ENCODE measurements at places on chromosomes 6 and 20. TPM values are rescaled to one million over a fixed set of nuclear protein-coding genes. Genes with fewer than 3 reads are reported as not detected.

The SIRPD gene
- not detected for total RNA-seq

The NRSN1 gene
- not detected for total RNA-seq

The SALL4 gene
- total RNA-seq: 0.64 TPM

The TOMM34 gene
- total RNA-seq: 21.5 TPM

The CCN5 gene
- total RNA-seq: not detected

The HTR1E gene
- total RNA-seq: not detected

The TGM2 gene
- total RNA-seq: 67.5 TPM

The SOX4 gene
- 111 TPM for total RNA-seq

The RHAG gene
- not detected for total RNA-seq

The MUC22 gene
- total RNA-seq: not detected

The SLC26A8 gene
- total RNA-seq: not detected

The CTAGE9 gene
- total RNA-seq: not detected

The GNRH2 gene
- not detected for total RNA-seq

The NKX2-2 gene
- total RNA-seq: not detected

The HLA-DQA2 gene
- not detected for total RNA-seq

The VWA7 gene
- total RNA-seq: 0.48 TPM

The LBP gene
- total RNA-seq: not detected

The PDSS2 gene
- total RNA-seq: 13.9 TPM

The TCF19 gene
- 6.0 TPM for total RNA-seq

The SAMD3 gene
- total RNA-seq: not detected

The C6orf52 gene
- 0.96 TPM for total RNA-seq

Data from tracheal epithelial cell (primary cell).